Stimulated activated CD4-positive, alpha-beta T cell treated with anti-CD3 and anti-CD28 coated beads, Interleukin-1b, Interleukin-23, amount 100 ng/mL, for 1 hour (primary cell): ENCODE measurements at places on chromosomes 12 and 14.

DNA sequence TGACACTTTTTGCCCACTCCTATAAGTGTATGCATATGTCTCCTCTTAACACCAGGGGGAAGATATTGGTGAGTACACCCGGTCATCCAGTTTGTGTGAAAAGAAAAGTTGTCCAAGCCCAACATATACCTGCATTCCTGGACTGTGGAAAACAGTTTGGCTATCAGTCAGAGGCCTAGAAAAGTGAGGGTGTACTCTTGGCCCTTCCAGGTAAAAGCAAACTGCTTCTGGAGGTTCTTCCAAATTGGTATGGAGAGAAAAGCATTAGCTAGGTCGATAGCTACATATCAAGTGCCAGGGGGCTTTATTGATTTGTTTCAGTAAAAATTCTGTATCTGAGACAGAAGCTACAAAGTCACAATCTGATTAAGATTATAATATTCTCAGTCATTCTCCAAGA is 144.0 kb downstream of the SPTSSA start:
- DNase-seq: no peak

DNA sequence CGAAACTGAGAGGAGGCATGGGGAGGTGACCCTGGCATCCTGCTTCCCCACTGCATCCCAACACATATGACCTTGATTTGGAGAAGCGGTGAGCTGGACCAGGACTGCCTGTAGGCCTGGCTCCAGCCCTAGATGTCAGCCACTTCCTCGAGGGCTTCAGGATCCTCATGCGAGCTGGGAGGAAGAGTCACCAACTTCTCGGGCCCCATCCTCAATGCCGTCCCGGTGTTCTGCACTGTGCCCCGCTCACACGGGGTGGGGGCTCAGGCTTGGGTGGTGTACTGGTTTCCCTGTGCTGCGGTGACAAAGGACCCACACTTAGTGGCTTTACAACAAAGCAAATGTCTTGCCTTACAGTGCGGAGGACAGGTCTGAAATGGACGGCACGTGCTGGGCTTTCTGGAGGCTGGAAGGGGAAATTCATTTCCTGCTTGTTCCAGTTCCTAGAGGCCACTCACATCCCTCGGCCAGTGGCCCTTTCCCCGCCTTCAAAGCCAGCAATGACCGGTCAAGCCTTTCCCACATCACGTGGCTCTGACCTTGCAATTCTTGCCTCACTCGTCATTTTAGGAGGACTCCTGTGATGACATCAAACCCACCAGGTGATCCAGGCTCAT is 298.1 kb upstream of the RTL1 start:
- no peak for DNase-seq

DNA sequence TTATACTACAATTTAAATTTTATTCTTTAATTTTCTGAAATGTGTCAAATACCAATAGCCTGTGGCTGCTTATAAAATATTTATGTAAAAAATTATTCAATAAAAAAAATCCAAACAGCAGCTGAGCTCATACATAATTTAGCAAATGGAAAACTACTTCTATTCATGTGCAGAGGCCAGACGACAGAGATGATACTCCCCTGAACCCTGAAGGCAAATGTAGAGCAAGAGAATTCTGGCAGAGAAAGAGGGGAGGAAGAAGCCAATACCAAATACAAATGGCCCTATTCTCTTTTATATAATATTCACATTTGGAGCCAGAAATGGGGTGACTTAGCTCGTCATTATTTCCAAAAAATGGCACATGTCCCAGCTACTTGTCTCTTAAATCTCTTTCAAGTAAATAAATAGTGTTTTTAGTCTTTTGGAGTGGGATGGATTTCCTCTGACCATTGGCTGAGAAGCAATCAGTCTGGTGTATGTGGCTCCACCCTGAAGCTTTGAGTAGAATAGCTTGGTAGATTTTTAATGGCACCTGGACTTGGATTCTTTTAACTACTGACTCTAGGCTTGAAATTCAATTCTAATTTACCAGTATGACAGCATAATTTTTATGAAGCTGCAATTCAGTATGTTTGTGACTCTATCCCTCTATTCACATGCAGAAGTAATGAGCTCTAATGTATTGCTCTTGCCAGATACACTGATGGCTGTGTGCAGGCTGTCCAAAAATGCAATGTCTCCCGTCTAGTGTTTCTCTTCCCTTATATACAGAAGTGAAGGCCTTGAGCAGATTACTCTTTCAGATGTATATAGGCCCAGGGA is 113.4 kb upstream of the SCAF11 start:
- no peak for DNase-seq

DNA sequence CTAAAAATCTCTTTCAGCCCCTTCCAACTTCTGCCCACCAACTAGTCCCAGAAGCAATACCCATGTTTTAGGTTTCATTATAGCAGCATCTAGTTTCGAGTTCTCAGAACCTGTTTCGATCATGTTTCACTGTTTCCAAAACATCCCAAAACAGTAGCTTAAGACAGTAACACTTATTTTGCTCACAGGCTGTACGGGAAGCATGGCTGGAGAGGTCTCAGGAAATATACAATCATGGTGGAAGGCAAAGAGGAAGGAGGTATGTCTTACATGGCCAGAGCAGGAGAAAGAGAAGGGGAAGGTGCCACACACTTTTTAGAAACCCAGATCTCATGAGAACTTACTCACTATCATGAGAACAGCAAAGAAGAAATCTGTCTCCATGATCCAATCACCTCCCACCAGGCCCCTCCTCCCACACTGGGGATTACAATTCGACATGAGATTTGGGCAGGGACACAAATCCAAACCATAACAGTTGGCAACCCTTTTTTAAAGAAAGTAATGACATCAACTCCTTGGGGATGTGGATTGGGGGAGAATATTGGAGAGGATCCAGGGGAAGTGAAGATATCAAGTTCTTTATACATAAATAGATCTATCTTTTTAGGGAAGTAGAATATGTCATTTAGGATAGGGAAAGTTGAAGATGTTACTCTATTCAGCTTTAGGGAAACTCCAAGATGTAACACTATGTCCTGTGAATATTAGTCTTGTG is 269.9 kb upstream of the PLEKHG7 start:
- DNase-seq: no peak

DNA sequence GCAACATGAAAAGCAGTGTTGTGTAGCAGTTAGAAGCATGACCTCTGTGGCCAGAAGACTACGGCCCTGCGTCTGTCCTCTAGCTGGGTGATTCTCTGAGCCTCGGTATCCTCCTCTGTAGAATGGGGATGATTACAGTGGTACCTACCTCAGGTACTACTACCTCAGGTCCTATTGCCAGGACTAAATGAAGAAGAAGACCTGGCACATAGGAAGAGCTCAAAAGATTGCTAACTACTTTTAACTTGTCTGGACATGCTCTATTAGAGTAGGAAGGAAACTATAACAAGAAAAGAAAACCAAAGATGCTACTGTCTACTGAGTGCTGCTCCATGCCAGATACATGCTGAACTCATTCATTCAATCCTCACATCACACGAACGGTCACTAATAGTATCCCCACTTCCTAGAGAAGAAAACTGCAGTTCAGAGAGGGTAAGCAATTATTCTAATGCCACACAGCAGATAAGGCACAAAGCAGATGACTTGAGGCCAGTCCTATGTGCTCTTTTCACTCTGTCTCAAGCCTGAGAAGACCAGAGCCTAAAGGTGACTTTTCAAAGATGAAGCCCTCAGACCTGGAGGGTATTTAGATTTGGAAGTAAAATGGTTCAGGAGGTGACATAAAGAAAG is 108.1 kb upstream of the HIF1A start:
- DNase-seq: no peak

- DNase-seq: no peak
Observed at GRCh38 chr12:30837595-30837994, 82.8 kb upstream of the CAPRIN2 start.

GRCh38 chr12:11837216-11837934 is 187.9 kb downstream of the ETV6 start:
- DNase-seq: no peak

- no peak for DNase-seq
Observed at GRCh38 chr12:49567302-49567610, 686 bp downstream of the MCRS1 start.

DNA sequence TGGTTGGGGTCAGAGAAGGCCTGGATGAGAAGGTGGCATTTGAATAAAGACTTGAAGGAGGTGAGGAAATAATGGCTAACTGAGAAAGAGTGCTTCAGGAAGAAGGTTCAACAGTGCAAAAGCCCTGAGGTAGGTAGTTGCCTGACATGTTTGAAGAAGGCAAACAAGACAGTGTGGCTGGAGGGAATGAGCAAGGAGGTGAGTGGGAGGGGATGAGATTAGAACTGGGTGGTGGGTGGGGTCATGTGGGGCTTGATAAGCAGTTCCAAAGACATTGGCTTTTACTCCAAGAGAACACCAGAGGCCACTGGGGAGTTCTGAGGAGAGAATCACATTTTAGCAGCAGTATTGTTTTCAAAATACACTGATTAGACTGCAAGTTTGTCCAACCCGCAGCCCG is 50.5 kb downstream of the HSPB8 start:
- no peak for DNase-seq

DNA sequence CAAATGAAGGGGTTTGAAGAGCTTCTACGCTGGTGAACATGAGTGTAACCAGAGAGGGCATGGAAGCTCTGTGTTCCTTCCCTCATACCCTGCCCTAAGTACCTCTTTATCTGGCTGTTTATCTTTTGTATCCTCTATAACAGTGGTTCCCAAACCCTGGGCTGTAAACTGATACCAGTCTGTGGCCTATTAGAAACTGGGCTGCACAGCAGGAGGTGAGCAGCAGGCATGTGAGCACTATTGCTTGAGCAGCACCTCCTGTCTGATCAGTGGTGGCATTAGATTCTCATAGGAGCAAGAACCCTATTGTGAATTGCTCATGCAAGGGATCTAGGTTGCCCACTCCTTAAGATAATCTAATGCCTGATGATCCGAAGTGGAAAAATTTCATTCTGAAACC is 172.9 kb upstream of the AVPR1A start:
- no peak for DNase-seq

DNA sequence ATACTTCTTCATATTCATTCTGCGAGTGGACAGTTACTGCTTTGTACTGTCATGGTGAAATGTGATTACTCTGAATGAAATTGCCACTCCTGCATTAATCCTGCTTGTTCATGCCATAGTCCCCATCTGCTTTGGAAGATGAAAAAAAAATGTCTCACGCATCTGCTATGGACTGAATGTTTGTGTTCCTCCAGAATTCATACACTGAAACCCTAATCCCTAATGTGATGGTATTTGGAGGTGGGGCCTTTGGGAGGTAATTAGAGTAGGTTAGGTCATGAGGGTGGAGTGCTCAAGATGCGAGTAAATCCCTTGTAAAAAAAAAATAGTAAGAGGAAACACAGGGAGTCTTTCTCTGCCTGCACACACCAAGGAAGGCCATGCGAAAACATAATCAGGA is 427.2 kb downstream of the TMTC2 start:
- no peak for DNase-seq

DNA sequence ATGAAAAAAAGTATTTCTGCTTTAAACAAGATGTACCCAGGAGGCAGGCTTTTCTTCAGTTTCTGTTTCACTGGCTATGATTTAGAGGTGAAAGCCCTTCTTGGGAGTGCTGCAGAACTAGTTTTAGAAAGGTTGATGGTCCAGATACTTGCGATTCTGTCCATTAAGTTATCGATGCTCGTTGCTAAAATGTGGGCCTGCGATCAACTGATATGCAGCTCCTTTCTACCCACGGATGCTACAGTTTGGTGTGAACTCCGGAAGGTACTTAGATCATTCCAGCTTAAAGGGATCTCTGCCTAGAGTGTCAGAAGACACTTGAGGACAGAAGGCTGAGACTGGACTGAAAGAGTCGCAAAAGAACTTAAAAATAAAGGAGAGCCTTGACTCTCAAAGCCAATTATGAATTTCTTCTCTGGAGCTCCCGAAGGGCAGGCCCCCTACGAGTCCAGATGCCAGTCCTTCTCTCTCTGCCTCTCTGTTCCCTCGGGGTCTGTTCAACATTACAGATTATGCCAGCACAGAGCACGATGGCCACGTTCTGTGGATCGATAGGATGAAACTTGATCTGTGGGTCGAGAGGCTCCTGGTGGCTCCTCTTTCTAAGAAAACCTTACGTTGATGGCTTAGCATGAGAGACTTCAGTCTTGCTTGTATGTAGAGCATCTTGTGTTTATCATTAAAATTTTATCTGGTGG is 40.0 kb downstream of the FBXW8 start:
- no peak for DNase-seq

DNA sequence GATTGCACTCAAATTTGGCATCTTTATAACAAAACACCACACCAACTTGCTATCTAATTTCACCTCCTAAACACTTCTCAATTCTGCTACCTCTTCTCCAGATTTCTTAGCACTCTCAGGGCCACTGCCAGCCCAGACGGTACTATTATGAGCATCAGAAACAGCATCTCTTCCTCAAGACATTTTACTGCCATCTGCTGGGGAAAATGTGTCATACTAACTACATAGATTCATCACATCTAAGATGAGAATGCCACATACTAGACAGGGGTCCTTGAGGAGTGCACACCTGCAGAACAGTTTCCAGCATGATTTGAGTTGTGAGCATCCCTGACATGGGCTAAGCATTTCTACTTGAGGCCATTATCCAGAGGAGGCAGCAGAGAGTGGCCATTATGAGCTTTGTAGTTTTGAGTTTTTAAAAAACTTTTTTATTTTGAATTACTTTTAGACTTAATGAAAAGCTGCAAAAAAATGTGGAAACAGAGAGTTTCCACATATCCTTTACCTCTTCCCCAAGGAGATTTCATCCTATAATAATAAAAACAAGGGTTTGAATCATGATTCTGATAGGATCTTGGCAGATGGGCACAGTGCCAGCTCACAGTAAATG is 15.1 kb upstream of the GRIP1 start:
- no peak for DNase-seq

GRCh38 chr12:46442738-46443137 is 70.2 kb upstream of the SLC38A2 start:
- DNase-seq: no peak

GRCh38 chr12:120455302-120455701 is 9.1 kb downstream of the GATC start:
- DNase-seq: no peak

GRCh38 chr12:92421701-92422100 is 276.1 kb upstream of the BTG1 start:
- no peak for DNase-seq

GRCh38 chr12:94308612-94309011 is 151.1 kb downstream of the CEP83 start:
- DNase-seq: no peak

GRCh38 chr12:95413576-95413975 is 60.4 kb upstream of the METAP2 start:
- no peak for DNase-seq

GRCh38 chr12:84856156-84856900 is 56.3 kb downstream of the SLC6A15 start:
- no peak for DNase-seq

DNA sequence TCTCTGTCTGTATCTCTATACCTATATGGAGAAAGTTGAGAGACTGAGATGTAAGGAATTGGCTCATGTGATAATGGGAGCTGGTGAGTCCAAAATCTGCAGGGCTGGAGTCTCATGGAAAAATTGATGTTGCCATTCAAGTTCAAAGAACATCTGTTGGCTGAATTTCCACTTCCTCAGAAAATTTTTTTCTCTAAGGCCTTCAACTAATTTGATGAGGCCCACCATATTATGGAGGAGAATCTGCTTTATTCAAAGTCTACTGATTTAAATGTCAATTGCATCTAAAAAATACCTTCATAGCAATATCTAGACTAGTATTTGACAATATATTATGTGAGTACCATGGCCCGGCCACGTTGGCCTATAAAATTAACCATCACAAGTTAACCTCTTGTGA is 261.4 kb downstream of the VRK1 start:
- no peak for DNase-seq

- DNase-seq: no peak
Observed at GRCh38 chr12:30847259-30847658, 79.3 kb upstream of the TSPAN11 start.

GRCh38 chr14:95763875-95764274 is 50.0 kb upstream of the TCL1A start:
- no peak for DNase-seq
